ENCODE measurements at places on chromosomes 7 and 10.

GRCh38 chr7:12244129-12244528 lies 33.0 kb downstream of the TMEM106B start:
- DNase-seq: peak; percentile 41

- peak; percentile 12 for DNase-seq
Observed at GRCh38 chr10:106582291-106582690, 582.2 kb downstream of the SORCS1 start.

GRCh38 chr10:31011017-31011664 lies 20.5 kb downstream of the ZNF438 start:
- DNase-seq: no peak

DNA sequence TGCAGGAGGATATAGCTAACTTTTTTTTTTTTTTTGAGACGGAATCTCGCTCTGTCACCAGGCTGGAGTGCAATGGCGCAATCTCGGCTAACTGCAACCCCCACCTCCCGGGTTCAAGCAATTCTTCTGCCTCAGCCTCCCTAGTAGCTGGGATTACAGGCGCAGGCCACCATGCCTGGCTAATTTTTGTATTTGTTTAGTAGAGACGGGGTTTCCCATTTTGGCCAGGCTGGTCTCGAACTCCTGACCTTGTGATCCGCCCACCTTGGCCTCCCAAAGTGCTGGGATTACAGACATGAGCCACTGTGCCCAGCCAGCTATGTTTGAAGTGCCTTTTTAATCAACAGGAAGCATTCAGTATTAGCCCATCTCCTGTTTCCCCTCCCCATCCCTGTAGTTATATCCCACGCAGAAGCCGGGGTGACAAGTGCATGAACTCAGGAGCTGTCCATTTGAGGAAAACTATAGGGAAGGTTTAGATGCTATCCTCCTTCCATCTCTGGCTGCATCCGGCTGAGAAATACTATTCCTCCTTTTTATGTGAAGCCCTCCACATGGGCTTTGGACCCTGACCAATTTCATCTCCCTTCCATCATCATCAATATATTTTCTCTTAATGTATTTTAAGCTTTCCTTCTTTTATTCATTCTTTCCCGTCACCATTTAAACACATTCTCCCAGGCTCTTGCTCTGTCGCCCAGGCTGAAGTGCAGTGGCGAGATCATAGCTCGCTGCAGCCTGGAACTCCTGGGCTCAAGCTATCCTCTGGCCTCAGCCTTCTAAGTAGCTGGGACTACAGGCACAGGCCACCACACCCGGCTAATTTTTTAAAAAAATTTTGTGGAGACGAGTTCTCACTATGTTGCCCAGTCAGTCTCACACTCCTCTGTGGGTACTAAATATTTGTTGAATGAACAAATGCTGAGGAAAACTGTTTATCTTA lies 1.3 kb upstream of the POT1 start:
- peak; percentile 8 for DNase-seq

DNA sequence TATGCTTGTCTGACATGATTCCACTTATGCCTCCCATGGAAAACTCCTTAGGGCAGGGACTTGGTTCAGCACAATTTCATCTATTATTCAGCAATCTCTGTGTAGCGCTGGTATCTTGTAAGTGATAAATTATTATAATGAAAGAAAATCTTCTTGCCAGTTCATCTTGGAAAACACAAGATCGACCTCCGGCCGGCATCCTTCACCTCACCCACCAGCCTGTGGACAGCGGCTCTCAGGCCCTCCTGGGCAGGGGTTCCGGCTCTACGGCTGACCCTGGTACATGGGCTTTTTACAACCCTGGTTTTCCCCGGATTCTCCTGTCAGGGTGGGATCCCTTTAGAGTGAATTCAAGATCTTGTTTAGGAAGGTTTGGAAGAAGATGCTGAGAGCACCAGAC lies 145.6 kb downstream of the ADARB2 start:
- DNase-seq: no peak

- peak; percentile 53 for DNase-seq
Observed at GRCh38 chr7:36658335-36659171, 65.7 kb downstream of the AOAH start.

DNA sequence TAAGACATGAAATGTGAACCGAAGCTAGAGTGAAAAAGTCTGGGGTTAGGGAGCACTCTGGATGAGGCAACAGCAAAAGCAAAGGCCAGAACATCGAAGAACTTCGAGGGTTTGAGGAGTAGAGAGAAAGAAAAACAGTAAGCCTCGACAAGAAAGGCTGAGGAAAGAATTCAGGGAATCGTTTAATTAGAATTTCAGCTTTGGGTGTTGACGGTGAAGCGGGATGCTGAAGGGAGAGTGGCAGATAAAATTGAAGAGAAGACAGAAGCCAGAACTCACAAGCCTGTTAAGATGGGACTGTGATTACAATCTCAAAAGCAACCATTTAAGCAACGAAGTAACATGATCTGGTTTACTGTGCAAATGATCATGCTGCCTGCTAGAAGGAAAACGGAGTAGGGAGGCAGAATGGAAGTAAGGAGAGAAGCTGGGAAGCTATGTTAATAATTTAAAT lies 2.1 kb downstream of the TRDMT1 start:
- no peak for DNase-seq

- DNase-seq: no peak
Observed at GRCh38 chr7:28575241-28575643, 162.9 kb downstream of the CREB5 start.

DNA sequence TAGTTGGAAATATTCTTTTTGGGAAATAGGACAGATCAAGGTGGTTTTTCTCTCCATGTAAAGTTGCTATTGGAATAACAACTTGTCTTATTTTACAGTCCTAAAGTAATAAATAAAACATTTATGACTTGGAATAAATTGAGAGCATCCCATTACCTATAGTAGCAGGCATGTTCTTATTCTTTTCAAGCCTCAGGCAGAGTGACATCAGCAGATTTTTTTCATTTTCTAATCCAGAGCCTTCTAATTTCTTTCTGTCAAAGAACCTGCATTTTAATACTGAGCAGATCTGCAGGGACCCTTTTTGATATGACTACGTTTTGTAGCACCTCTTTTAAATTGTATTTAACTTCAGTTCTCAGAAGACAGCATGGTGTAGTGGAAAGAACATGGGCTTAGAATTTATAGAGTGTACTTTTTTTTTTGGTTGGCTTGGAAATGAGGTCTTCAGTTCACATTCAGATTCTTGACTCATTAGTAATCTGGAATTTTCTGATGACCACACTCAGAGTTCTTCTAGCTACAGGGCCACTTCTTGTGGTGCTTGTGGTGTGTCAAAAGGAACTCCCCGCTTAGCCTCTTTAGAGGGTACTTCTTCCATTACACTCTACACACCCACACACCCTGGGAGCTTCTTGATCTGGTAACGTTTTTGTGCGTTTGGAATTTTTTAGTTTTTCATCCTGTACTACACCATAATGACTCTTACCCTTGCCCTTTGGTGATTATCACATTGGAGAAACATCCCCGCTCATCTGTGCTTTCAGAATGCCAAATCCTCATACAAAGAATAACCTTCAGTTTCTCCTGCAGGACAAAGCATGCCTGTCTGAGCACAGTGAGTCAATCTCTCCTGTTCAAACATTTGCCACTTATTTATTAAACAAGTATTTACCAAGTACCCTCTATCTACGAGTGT lies 34.6 kb downstream of the AGK start:
- DNase-seq: no peak

- DNase-seq: no peak
Observed at GRCh38 chr7:22651534-22652243, 75.3 kb upstream of the IL6 start.

GRCh38 chr10:94046098-94046497 lies 52.4 kb downstream of the PLCE1 start:
- DNase-seq: no peak

DNA sequence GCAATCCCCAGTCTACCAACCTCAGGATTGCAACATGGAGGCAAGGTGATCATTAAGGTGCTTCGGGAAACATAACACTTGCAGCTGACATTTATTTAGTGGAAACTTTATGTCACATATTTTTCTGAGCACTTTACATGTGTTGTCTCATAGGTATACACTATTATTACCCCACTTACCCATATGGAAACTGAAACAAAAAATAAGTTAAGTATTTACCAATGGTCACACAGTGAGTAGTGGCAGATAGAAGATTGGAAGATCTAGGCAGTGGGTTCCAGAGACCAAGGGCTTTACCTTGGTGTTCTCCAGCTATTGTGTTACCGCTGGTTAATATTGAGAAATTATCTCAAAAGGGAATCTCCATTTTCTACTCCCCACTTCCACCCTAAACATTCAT lies 1279.1 kb upstream of the SORCS1 start:
- no peak for DNase-seq

DNA sequence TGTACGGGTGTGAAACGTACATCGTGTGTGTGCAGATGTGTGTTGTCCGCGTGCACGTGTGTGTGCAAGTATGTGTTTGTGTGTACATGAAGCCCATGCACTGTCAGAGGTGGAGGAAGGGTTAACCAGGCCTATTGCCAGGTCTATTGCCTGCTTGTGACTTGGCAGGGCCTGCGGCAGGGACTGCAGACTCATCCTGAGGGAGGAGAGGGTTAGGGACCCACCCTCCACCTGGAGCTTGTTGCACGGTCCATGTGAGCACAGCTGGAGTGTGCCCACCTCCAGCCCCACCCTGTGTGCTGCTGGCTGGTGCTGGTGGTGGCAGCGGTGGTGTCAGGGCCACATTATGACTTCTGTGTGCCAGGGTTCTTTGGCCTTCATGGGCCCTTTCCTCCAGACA lies 7.1 kb upstream of the AQP1 start:
- DNase-seq: no peak

DNA sequence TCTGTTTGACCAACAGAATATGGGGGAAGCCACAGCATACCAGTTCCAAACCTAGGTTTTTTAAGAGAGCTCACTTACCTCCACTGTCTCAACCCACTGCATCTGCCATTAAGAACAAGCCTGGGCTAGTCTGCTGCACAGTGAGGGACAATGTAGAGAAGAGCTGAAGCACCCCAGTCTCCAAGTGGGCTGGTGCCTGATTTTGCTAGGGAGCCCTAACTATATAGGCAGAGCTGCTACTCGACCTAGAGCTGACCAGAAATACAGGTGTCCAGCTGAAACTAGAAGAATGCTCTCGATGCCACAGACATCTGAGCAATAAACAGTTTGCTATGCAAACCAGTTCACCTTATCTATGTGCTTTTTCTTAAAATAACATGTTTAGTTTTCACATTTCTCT lies 106.9 kb upstream of the BET1 start:
- DNase-seq: no peak

DNA sequence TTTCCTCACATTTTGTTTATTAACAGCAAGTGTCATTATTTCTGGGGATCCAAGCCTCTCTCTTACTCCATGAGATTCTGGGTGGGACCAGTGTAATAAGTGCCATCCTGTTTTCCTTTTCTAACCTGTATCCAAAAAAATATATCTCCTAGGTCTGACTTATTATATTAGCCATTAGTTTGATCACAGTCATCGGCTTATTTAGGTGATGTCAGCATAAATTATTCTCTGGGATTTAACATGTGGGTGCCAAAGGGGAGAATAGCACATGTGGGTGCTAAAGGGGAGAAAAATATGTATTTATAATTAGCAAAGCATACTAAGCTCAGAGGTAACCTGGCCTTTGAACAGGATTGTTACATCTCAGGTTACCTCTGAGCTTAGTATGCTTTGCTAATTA lies 293.8 kb upstream of the SEMA3D start:
- DNase-seq: no peak

- peak; percentile 53 for DNase-seq
Observed at GRCh38 chr10:80540981-80541750, 3.5 kb downstream of the SH2D4B start.

GRCh38 chr10:51300617-51301304 lies 226.5 kb downstream of the PRKG1 start:
- DNase-seq: no peak

DNA sequence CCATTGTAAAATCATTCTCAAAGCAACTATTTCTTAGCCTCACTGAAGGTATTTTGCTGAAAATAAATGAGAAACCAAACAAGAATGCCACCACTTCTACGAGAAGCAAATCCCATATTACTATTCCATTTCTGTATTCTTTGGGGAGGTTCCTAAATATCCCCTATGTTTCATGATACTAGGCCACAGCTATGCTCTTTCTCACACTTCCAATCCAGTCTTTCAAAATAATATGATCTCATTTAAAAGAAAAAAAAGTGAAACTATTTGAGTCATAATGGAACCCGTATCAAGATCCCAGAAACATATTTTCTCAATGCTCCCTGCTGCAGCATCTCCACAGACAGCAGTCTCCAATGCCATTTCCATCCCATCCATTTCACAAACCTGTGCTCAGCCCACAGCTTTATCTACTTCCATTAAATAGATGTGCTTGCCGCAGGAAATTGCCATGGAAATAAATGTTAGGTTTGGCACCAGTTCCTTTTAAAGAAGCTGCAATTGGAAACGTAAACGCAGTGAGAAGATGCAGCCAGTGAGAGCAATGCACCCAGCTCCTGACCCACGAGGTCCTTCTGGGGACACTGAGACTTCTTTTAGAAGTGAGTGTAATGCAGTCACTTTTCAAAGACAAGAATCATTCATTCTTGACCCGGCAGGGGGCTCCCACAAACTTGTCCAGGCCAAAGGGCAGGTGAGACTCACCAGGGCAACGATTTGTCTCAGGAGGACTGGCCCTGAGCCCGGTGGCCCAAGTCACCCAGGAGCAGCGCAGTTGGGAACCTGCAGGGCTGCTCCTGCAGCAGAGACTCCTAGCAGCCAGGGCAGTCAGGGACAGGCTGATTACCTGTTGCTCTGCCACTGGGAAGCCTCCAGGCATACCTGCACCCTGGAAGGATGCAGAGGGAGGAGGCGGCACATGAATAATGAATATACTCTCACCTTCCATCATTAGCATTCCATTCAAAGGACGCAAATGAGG lies 99.6 kb downstream of the C10orf90 start:
- DNase-seq: no peak

GRCh38 chr7:83879063-83879462 lies 230.1 kb upstream of the SEMA3E start:
- no peak for DNase-seq

GRCh38 chr7:92716825-92717580 lies 119.4 kb downstream of the CDK6 start:
- DNase-seq: no peak

- DNase-seq: no peak
Observed at GRCh38 chr10:93363891-93364648, 118.1 kb downstream of the MYOF start.

DNA sequence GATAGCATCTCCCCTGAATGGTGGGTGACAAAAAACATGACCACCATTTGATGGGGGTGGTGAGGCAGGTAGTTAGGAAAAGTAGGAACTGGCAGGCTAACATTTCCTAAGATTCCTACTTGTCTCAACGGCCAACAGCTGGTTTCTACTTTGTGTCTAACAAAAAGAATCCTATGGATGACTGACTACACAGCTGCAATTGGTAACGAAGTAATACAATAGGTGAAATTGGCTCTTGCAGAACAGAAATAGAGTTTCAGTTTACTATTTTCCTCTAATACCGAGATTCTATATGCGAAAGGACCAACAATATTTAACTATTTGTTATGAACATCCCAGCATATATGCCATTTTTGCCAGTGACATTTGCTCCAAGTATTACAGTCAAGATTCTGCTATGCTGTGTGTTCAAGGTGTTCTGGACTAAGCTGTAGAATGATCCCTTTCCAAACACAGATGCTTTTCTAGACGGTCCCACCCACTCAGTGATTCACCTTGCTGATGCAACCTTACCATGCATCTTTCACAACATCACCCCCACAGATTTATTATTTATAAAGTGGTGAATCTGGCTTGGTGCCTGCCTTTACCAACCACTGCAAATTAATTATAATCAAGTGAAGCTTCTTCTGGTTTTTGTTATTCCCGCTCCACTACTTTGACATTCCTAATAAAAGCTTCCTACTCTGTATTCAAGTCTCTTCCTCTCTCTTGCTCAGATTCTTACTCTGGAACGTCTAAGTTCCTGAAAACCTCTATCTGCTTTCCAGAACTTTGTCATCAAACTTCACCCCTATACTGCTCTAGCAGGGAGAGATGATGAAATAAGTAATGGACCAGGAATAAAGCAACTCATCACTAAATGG lies 16.8 kb downstream of the BBIP1 start:
- DNase-seq: peak; percentile 38
